ENCODE measurements at places on chromosomes 1 and 21. TPM values are rescaled to one million over a fixed set of nuclear protein-coding genes. Genes with fewer than 3 reads are reported as not detected.
A peak's percentile ranks its signal among the peaks of the same experiment; 100 is the strongest.

- DNase-seq = no peak
Measured at GRCh38 chr21:27795418-27795817, 828.5 kb upstream of the ADAMTS5 start.

GRCh38 chr21:15744926-15745325 is 15.1 kb downstream of the USP25 start:
- DNase-seq = no peak

DNA sequence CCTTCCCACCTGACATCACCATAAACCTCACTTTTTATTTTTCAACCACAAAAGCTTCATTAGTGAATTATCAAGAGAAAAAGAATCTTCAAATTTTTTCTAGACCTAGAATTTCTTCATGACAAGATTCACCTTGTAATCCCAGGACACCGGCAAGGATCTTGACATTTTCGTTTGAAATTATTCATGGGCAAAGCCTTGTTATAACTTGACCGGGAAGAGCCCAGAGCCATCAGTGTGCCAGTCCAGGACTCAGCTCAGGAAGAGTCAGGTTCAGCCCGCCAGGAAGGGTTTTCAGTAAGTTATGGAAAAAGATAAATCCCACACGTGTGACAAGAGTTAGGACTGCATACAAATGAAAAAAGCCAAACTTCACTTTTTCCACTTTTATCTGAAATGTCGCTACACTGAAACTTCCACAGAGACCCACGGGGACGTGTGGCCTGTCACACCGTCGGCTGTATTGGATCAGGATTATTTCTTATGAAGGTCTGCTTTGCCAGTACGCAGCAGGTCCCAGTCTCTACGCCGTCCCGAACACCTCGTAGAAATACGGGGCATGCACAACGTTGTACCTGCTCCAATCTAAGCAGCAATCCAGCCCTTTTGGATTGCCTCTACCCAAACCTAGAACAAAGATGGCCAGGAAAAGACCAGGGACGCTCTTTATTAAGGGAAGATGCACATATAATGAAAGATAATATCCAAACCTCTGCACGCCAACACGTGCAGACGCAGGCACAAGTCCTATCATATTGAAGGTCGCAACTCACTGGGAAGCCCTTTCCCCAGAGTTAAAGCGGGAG is 916 bp downstream of the F3 start:
- no peak for DNase-seq

- no peak for DNase-seq
Measured at GRCh38 chr1:228361314-228362140, 45.1 kb downstream of the TRIM11 start.

DNA sequence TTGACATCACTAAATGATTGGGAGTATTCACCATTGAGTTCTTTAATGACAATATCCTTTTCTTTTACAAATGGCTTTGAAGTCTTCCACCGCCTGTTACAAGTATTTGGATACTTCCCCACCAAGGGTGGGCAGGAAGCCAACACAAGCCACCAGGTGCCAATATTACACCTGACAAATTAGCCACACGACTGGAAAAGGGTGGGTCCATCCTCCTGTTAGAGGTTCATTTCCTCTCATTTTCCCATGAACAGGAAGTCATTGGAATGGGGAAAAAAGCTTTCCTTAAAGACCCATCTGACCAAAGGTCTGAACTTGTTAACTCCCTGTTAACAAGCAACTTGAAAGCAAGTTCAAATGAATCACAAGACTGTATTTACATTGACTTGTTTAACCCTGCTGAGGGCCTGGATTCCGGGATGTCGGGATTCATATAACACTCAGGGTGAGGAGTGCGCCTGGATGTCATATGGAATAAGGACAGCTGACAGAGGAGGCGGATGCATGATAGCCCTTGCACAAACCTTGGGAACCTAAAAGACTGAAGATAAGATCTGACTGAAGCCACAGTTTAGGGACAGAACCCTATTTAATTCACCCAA is 40.5 kb upstream of the PROX1 start:
- no peak for DNase-seq

- DNase-seq = no peak
Measured at GRCh38 chr1:117537291-117537920, 68.4 kb upstream of the TENT5C start.

- DNase-seq = no peak
Measured at GRCh38 chr1:224733027-224733911, 117.2 kb downstream of the CNIH3 start.

DNA sequence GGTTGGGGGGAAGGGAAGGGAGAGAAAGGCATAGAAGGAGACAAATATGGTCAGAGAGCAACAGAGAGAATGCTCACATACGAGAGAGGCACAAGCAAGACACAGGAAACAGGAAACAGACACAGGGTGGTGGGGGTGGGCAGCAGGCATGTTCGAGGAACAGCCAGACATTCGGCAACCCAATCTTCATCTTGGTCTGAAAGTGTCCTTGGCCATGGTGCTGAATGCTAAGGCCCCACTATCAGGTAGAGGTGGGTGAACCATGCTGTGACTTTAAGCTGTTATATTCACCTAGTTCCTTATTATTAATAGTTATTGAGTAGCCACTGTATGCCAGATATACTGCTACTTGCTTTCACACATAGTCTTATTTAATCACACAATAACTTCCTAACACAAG is 109.2 kb downstream of the DDX20 start:
- peak; percentile 13 for DNase-seq

DNA sequence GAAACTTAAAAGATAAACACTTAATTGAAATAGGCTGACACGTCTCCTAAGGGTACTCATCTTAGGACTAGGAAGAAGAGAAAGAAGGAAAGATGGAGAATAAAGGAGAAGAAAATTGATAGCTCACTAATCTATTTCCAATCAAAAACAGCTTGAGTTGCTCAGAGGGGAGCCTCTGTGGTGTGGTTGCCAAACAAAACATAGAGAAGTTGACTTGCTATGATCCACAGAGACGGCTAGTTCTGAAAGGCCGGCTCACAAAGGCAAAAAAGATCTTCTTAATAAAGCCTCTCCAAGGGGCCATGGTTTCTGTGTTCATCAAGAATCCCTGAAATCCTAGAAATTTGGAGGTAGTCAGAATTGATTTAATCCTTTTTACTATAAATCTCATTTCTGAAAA is 644.1 kb downstream of the LMO4 start:
- DNase-seq = no peak

DNA sequence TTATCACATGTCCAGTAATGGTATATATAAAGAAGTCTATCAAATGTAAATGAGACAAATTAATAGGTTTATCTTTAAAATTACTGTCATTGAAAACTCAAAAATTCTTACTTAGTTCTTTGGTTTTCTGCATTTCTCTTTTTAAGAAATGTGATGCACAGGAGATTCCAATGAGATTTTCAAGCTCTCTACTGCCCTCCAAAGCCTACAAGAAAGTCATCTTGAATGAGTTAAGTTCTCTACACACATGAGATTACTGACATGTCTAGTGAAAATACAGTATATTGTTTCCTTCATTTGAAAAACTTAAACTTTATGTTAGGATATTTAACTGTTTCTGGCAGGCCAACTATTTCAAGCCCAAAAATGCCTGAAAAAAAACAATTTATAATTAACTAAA is 68.8 kb downstream of the ITGB3BP start:
- DNase-seq = no peak

DNA sequence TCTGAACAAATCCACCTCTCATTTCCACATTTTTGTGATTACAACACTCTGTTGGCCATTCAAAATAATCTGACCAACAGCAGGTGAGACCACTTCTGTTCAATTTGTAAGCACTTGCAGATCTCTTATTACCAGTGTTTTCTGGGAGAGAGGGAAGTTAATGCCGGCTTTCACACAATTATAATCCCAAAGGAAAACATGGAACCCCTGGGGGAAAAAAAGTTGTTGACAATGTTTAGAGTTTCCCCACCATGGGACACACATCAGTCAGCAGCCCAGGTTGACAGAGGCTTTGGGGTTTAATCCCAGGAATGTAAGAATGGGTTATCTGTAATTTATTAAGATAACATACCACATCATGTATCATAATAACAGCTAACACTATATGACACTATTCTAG is 68.4 kb upstream of the TNFSF4 start:
- DNase-seq = no peak

- no peak for DNase-seq
Measured at GRCh38 chr1:78369546-78369945, 121.2 kb upstream of the PTGFR start.

GRCh38 chr1:153354515-153355193 is 3.0 kb upstream of the S100A9 start:
- DNase-seq = no peak

DNA sequence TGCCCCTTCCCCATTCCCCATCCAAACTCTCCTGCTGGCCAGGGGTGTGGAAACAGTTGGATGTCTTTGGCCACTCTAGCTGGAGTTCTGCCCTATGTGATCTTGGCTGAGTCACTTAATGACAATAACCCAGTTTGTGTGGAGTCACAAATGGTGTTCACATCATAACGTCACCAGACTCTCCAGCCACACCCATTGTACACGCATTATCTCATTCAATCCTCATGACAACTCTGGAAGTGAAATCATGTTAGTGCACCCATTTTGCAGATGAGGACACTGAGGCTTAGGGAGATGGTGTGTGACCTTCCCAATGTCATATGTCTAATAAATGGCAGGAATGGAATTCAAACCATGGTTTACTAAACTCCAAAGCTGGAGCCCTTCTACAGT is 1.2 kb upstream of the CDA start:
- no peak for DNase-seq

DNA sequence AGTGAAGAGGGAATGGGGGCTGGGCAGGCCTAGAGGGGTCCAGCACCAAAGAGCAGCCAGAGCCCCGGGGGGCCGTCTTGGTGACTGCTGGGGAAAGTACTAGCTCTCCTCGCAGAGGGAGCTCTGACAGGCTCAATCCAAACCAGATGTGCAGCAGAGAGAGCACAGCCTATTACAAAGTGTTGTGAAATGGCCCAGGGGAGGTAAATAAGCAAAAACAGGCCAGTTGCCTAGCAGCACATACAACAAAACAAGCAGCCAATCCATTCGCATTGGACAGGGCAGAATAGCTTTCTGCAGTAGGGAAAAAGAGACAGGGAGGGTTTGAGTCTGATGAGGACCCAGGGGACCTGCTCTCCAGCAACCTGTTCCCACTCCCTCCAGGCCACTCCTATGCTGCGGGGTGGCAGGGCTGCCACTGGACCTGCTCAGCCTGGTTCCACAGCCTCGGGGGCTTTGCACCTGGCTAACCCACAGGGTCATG is 239.6 kb upstream of the FGGY start:
- DNase-seq = no peak

DNA sequence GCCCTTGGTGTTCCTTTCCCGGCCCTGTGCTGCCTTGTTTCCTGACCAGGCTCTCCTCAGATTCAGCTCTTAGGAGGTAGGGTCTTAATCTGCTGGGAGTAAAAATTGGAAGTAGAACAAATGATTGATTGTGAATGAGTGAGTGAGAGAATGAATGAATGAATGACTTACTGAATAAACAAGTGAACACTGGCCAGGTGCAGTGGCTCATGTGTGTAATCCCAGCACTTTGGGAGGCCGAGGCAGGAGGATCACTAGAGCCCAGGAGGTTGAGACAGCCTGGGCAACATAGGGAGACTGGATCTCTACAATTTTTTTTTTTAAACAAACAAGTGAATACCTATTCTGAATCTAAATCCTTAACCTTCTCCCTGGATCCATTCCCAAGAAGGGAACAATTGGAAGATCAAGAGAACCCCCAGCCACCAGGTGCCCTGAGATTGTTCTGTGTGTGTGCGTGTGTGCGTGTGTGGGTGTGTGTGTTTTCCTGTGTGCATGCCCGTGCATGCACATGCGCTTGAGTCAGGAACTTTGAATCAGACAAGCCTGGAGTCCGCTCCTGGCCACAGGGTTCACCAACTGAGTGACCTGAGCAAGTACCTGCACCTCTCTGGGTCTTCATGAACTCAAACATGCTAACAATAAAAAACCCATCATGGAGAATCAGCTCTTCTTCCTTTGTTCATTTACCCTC is 24.3 kb upstream of the CITED4 start:
- no peak for DNase-seq

- DNase-seq = no peak
Measured at GRCh38 chr1:27117733-27118439, 37.0 kb downstream of the SLC9A1 start.

DNA sequence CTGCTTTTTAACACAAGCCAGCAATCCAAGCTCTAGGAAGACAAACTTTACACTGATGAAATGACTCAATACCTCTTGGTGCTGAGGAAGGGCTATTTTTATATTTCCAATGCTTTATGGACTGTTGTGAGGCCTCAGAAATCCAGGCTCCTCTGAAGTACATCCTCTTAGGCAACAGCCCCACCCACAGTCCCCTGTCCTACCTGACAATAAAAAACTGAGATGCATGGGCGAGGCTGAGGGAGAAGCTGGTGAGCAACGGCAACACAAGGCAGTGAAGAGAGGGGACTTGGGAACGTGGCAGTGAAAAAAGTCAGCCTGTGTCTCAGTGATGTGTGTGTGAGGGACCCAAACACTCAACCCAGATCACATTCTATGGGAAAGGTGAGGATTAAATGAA is 10.1 kb upstream of the CPT2 start:
- no peak for DNase-seq

DNA sequence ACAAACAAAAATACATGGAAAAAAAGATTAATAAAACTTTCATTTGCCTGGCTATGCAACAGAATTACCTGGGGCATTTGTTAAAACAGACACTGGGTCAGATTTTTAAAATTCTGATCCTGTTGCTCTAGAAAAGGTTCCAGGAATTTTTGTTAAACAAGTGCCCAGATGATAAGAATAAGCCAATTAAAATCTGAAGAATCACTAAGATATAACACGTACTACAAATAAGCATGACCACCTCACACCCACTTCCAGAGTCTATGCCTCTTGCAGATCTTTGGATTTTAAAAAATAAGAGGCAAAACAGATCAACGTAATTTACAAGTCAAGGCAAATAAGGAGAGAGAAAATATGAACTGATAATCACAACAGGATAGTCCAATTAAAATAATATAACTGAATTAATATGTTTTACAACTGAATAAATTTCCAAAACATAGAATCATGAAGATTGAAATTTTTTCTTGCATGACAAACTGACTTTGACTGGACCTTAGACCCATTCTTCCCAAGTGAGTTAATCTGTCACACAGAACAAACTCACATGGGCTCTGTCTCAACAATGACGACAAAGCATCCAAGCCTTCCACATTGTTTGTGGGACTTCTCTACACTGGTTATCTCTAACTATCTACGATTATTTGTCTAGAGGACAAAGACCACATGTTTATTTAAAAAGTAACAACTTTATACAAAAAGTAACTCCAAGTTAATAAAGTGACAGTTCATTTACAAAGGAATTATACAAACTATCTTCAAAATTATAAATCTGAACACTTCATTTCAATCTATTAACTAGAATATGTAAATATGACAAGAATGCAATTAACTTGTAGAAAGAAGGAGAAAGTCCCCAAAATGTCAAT is 56.9 kb downstream of the COP1 start:
- DNase-seq = no peak

- no peak for DNase-seq
Measured at GRCh38 chr1:66511118-66511517, 22.8 kb upstream of the SGIP1 start.

- DNase-seq = no peak
Measured at GRCh38 chr1:69511426-69512192, 56.1 kb upstream of the LRRC7 start.

NCDN gene
- polyA plus RNA-seq = 8.3 TPM

ADAMTS5 gene
- polyA plus RNA-seq = 0.75 TPM

GOLT1A gene
- polyA plus RNA-seq = 1.4 TPM

OR2L3 gene
- not detected for polyA plus RNA-seq

GJA8 gene
- polyA plus RNA-seq = not detected

FAM151A gene
- polyA plus RNA-seq = 1.6 TPM

JMJD4 gene
- polyA plus RNA-seq = 14.4 TPM

TCP10L gene
- 2.5 TPM for polyA plus RNA-seq

CRNN gene
- 0.43 TPM for polyA plus RNA-seq

CERS2 gene
- 76.3 TPM for polyA plus RNA-seq

ADORA3 gene
- 11.0 TPM for polyA plus RNA-seq

HAPLN2 gene
- 0.50 TPM for polyA plus RNA-seq
